Left renal cortex interstitium (tissue), 4 donors: ENCODE measurements at places on chromosomes 5 and 9.

- no peak for DNase-seq
These were observed 109.1 kb upstream of the PTGER4 start for GRCh38 chr5:40570408-40571129.

GRCh38 chr5:1036504-1037122, 28.0 kb downstream of the NKD2 start:
- DNase-seq, result no peak

DNA sequence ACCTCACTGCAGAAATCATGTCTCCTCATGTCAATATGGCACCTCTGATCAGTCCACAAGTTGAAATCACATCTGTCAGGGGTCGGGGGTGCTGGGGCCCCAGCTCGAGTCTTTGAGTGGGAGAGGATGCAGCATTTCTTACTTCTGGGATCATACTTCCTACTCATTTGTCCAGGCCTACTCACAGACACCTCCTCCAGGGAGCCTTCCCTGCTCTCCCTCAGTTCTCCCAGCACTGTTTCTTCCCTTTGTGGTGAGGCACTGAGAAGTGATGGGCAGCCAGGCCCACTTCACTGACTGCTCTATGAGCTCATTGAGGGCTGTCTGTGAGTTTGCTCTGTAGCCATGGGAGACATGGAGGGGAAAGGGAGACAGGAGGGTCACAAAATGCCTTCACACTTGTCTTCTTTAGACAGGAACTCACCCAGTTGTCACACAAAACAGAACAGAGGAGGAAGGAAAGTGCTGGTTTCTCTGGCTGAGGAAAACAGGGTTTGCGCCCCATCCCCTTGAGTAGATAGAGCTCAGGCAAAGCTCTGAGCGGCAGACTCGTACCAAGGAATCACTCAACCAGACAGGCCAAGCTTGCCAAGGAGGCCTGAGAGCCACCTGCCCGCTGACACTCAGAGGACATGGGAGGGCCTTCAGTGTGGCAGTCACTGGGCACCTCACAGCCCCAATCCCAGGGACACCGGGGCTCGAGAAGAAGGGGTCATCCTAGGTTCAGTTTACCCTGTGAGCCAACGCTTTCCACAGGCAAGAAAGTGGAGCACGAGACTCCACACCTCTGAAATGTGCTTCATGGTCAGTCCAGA, 152.9 kb downstream of the GABBR2 start:
- DNase-seq, result no peak

DNA sequence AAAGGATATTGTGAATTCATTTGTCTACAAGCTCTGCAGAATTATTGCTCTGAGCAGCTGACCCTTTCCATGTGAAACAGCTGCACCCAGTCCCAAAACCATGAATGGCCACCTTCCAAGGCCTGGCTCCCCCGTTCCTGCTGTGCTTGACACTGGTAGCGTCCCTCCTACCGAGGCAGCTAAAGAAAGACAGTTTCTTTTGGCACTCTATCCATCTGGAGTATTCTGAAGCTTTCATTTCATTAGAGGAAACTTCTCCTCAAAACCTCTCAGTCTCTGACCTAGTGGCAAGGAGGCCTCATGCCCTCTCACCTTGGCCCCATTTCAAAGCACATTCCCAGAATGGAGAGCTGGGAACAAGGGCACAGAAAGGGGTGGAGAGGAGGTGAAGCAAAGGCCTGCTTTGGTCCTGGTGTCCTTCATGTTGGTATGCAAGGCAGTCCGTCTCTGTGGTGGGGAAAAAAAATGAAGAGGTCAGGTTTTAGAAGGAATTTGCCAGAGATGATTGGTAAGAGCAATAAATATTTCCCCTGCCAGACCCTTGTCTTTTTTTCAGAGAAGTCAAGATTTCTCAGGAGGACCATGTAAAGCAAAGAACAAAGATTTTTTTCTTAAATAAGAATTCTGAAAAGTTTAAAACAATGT, 232.0 kb downstream of the RFK start:
- DNase-seq, result no peak

GRCh38 chr5:138967791-138968448, 92.8 kb upstream of the LRRTM2 start:
- DNase-seq, result no peak

GRCh38 chr9:5698810-5699556, 70.1 kb downstream of the RIC1 start:
- no peak for DNase-seq

DNA sequence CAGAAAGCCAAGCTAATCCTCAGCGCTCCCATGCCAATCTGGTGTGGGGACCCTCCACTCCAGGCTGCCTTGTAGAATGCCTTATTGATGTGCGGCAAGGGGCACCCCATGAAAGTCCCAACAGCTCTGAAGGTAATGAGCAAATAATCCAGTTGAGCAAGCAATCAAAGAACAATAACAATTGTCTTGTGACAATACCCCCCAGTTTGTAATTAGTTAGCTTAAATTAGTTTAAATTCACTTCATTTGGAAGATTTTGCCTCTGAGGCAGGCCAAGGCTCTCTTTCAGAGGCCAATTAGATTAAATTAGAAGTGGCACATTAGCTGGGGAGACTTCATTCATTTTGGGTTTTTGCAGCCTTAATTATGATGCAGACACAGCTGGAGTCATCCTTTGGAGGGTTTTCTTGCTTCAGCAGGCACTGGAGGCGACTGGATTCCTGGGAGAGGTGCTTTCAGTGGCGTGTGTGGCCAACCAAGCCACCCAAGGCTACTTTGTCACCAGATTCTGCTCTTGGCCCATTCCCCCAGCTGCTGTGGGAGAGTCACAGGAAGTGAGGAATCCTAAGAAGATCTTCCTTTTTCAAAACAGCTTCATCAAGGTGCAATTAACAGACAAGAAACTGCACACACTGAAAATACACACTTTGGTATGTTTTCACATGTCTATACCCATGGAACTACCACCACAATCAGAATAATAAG, 17.9 kb upstream of the FBP1 start:
- DNase-seq, result no peak

DNA sequence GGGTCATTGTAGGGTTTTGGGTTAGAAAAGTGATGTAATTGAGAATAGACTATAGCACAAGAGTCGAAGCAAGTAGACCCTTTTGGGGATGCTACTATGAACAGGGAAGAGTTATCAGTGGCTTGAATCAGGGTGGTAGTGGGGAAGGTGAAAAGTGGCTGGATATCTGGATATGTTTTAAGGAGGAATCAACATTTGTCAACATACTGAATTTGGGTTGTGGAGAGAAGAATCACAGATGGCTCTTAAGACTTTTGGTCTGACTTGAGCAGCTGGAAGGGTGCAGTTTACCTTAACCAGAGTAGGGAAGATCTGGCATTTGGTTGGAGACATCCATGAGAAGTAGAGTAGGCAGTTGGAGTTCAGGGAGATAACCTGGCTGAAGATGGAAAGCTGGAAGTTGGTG, 38.5 kb upstream of the FCHO2 start:
- DNase-seq, result no peak
